NCI-H226 (cell line): ENCODE measurements at places on chromosomes 7 and 10.
A peak's percentile ranks its signal among the peaks of the same experiment; 100 is the strongest.

GRCh38 chr7:2864999-2865670 lies 21.0 kb upstream of the GNA12 start:
- DNase-seq: peak; percentile 58

- DNase-seq: no peak
Observed at GRCh38 chr10:105707603-105708002, 1066.5 kb downstream of the SORCS3 start.

DNA sequence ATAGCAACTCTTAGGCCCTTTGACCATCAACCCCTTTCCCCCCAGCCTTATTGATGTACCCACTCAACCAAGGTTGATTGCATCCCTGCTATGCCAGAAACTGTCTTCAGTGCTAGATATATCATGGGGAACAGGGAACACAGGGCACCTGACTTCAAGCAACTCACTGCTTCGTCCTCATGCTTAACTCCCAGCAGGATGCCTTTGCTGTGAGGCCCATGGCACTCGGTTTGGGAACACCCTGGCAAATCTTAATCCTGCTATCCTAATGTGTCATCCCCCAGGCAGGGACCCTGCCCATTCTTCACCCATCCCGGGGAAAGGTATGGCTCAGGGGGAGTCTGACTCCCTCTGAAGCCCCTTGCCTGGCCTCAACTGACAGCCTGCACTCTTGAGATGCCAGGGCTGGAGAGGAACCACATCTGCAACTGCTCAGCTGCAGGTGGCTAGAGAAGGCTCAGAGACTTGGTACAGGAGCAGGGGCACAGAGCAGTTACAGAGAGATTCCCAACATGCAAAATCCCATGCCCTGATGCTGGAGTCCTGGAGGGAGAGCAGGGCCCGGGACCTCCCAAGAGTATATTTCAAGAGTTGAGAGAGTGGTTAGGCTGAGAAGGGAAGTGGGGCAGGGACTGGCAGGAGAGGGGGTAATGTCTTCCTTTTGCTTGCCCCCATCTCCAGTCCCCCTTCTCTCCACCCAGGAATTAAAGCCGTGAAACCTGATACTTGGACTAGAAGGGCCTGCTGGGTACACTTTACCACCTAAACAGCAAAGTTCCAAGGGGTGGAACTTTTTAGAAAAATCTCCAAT lies 2.4 kb upstream of the UNC5B start:
- DNase-seq: no peak

- DNase-seq: no peak
Observed at GRCh38 chr7:5476001-5476400, 52.4 kb upstream of the TNRC18 start.

GRCh38 chr10:3578159-3578558 lies 206.8 kb downstream of the KLF6 start:
- no peak for DNase-seq

GRCh38 chr10:19077276-19077675 lies 28.7 kb downstream of the MALRD1 start:
- DNase-seq: no peak

- no peak for DNase-seq
Observed at GRCh38 chr10:52083422-52083821, 230.7 kb upstream of the DKK1 start.

DNA sequence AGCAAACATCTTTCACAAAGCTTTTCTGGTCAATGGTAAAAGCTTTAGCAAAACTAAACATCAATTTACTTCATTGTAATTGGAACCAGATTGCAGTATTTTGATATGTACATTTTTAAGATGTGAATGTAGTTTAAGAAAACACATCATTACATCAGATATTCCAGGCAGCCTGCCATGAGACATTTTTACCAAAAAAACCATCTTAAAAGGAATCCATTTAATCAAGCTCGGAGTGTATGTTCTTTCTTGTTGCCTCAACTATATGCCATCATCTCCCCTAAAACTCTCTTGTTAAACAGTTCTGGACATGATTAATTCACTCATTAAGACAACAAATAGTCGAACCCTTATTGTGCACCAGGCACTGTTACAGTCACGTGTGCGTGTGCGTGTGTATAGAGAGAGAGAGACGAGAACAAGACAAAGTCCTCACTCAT lies 97.5 kb downstream of the UBE2H start:
- DNase-seq: peak; percentile 33

DNA sequence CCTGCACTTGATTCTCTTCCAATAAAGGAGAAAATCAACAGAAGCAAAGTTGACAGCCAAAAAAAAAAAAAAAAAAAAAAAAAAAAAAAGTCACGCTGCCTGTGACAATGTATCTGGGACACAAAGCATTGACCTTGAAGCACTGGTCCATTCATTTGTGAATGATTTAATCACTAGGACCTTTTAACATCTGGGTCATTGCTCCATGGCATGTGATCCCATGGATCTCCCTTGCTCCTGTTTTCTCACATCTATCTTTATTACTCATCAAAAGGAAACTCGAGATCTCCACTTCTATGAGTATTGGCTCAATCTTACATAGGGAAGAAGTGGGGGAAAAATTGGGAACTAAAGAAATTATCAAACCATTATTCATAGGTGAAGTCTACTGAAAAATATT lies 89.6 kb upstream of the SMIM30 start:
- no peak for DNase-seq

- DNase-seq: peak; percentile 35
Observed at GRCh38 chr10:13945390-13946208, 358.8 kb downstream of the PRPF18 start.

GRCh38 chr10:96700374-96701099 lies 19.8 kb downstream of the PIK3AP1 start:
- no peak for DNase-seq

- DNase-seq: peak; percentile 43
Observed at GRCh38 chr7:34849163-34849960, 187.9 kb downstream of the DPY19L1 start.

GRCh38 chr7:66500087-66500486 lies 128.6 kb upstream of the KCTD7 start:
- DNase-seq: no peak

DNA sequence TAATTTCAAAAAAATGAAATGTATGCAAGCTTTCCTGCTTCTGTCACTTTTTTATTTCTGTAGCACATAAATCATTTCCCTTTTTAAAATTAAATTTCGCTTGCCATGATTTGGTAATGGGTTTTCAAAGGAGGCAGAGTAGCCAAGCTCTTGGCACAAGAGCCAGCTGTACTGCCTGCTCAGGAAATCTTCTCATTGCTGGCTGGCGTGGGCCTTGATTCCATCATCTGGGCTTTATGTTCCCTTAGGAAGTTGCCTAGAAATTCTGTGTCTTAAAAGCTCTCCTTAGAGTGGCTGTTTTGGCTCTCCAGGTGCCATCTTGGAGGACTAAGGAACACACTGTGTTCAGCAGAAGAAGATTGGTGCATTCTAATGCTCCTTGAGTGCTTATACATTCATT lies 107.4 kb downstream of the ARID5B start:
- no peak for DNase-seq

DNA sequence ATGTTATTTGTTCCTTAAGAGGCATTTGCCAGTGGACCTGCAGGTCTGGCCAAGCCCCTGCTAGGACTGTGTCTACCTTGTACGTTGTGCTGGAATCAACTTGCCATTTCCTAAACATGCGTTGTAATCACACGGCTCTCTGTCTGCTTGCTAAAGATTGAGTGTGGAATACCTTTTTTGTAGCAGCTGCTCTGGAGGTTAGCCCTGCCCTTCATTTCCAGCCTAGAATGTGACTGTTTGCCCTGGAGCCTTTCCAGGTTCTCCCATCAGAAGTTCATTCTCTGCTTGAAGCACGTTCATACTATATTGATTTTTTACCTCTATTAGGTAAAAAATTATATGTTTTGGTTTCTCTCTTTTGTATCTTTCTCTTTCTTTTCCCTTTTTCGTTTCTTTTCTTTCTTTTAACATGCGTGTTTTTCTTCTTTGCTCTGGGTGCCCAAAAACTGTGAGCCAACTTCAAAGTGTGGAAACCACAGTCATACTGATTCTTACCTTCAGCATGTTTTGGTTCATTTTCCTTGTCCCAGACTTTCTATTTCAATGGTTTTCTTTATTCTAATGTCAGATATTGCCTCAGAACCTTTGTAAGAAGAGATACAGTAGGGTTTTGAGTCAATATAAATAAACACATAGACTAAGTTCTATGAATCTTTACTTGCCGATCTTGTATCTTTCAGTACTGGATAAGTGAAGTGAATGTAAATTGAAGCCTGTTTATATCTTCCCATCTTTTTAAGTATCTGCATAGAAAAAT lies 111.9 kb upstream of the RPA3 start:
- DNase-seq: no peak

GRCh38 chr7:152392254-152392653 lies 43.5 kb downstream of the KMT2C start:
- DNase-seq: no peak

GRCh38 chr10:60569681-60570080 lies 180.0 kb upstream of the ANK3 start:
- DNase-seq: no peak

GRCh38 chr7:154744256-154744860 lies 258.6 kb downstream of the PAXIP1 start:
- no peak for DNase-seq

- peak; percentile 19 for DNase-seq
Observed at GRCh38 chr10:99630991-99631390, 10.8 kb upstream of the SLC25A28 start.

DNA sequence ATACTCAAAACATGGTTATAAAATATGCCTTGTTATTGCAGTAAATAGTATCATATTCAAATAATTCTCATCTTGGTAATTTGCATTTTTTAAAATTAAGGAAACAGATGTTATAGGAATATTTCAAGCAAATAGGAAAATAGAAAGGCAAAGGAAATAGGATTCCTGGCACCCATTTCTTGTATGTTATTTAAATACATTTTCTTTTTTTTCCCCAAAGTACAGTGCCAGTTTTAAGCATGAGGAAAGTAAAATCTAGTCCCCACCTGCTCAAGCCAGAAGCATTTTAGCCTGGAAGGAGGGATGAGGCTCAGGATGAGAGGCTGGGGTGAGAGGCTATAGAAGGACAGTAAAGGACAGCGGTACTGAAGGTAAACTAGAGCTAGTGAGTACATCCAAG lies 38.1 kb downstream of the GNAT3 start:
- no peak for DNase-seq

DNA sequence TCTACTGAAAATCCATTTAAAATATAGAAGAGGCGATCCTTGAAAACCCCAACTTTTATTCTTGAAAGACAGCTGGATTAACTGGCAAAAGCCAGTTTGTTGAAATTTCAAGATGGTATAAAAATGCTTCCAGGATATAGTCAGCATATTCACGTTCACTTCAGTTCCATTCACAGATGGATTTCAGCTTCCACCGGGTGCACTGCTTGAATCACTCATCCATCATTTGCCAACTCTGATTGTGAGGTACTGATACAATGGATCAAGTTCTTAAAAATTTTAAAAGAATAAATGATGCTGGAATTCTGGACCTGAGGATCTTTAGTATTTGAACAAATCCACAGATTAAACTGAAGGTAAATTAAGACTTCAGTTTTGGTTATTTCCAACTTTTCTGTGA lies 2.4 kb downstream of the PURB start:
- no peak for DNase-seq

- no peak for DNase-seq
Observed at GRCh38 chr7:18363751-18364380, 131.7 kb upstream of the HDAC9 start.

GRCh38 chr7:138097064-138097741 lies 20.9 kb downstream of the AKR1D1 start:
- DNase-seq: peak; percentile 11

DNA sequence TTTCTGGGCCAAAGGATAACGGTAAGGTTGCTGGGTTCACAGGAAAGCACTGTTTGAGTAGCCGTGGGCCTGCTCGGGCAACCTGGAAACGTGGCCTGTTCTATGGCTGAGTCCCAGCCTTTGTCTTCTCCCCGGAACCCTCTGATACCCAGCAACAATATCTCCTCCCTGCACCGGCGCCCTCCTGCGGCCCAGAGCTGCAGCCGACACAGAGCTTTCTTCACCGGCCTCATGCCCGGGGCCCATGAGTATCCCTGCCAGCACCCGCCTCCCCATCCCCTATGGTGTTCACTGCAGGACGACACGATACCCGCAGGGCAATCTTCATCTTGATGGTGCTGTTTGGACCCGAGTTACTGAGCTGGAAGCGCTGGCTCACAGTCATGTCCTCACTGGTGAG lies 38.6 kb upstream of the NCAPG2 start:
- DNase-seq: no peak

DNA sequence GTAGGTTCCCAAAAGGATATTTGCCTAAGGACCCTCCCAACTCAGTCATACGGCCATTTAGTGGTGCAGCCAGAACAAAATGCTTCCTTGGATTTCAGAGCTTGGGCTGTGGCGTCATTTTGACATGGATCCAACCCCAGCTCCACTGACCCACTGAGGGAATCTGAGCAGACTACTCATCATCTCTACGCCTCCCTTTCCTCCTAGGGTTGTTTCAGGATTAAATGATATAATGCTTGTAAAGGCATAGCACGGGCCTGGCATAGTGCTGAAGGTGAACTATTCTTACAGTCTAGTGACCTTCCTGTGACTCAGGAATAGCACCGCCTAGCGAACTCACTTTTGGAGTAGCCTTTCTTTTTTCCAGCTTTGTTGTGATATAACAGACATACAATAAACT lies 70.3 kb upstream of the LOXL4 start:
- no peak for DNase-seq

GRCh38 chr10:113131613-113132261 lies 181.7 kb downstream of the TCF7L2 start:
- DNase-seq: peak; percentile 62
